ENCODE measurements at places on chromosomes 12 and 14.

DNA sequence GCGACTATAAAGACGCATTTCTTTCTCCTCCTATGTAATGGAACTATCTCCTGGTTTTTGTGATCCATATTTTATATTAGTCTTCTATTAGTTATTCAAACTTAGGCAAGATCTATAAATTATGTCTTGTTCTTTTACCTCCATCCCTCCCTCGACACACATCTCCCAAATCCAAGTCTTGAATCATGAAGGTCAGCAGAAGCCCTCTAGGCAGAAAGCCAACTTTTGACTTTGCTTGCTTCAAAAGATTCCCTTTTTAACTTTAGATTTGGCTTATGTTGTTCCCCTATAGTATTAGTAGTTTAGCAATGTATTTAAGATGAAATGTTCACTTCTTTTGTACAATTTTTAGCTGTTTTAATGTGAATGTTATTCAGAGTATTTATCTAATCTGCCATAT, 689.8 kb downstream of the SLC6A15 start:
- no peak for DNase-seq

- no peak for DNase-seq
Measured at GRCh38 chr12:52058631-52059361, 7.6 kb downstream of the NR4A1 start.

GRCh38 chr12:4137441-4137840, 136.1 kb upstream of the CCND2 start:
- DNase-seq: no peak

GRCh38 chr14:95136631-95137030, 20.7 kb downstream of the DICER1 start:
- DNase-seq: no peak

DNA sequence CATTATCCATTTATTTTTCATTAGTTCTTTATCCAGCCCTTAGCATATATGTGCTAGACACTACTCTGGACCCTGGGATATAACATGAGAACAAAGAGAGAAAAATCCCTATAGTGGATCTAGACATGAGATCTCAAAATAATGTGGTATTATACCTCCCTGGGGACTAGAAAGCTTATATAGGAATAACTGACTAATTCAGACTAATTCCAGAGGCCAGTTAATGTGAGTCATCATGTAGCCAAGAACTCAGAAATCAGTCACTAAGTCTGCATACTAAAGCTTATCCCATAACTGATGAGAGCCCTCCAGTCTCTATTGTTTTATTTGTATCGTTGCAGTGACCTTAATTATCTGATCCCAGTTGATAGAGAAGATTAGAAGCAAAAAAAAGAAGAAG, 267.1 kb upstream of the RGS6 start:
- no peak for DNase-seq

Data from CD8-positive, alpha-beta memory T cell (primary cell).